Amniotic stem cell (primary cell): ENCODE measurements at places on chromosomes 16 and 17.

- no peak for DNase-seq
Observed at GRCh38 chr16:25052151-25052511, 37.0 kb upstream of the ARHGAP17 start.

- no peak for DNase-seq
Observed at GRCh38 chr17:56744721-56745120, 89.0 kb downstream of the C17orf67 start.

DNA sequence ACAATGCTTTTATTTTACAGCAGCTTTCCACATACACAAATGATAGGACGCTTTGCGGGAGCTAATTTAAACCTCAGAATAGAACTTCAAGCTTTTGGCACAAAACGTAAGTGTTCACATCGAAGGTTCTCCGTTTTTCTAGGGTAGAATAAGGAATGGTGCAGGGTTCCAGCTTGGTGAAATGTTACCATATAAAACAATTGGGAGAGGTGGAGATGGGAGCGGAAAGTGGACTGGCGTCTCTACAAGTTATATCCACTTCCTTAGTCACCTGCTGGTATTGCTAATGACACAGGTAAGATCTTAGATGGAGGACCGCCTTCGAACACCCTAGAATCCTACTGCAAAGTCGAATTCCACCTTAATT, 1.7 kb upstream of the NXN start:
- no peak for DNase-seq

- DNase-seq: no peak
Observed at GRCh38 chr16:12728469-12728868, 75.2 kb downstream of the CPPED1 start.
